ENCODE measurements at places on chromosomes 1 and 21.

DNA sequence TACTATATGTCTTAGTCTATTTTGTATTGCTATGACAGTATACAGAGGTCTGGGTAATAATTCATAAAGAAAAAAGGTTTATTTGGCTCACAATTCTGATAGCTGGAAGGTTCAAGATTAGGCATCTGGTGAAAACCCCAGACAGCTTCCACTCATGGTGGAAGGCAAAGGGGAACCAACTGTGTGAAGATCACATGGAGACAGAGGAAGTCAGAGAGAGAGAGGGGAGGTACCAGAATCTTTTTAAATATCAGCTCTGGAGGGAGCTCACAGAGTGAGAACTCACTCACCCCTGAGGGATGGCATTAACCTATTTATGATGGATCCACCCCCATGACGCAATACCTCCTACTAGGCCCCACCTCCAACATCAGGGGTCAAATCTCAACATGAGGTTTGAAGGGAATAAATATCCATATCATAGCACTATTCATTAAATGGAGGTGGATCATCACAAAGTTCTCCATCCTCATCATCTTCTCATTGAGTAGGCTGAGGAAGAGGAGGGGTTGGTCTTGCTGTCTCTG is 290.5 kb downstream of the DSCAM start:
- H3K27me3 ChIP-seq = no peaks in the 10 kb centered on the region
- H3K4me3 ChIP-seq = no peak overlapping the region
- DNase-seq = no peak
- no peak overlapping the region for H3K27ac ChIP-seq
- no peaks in the 10 kb centered on the region for H3K36me3 ChIP-seq

- H3K27me3 ChIP-seq = no peaks in the 10 kb centered on the region
- no peaks in the 10 kb centered on the region for H3K4me1 ChIP-seq
- no peak overlapping the region for H3K27ac ChIP-seq
- H3K36me3 ChIP-seq = no peaks in the 10 kb centered on the region
- DNase-seq = no peak
- no peak overlapping the region for H3K4me3 ChIP-seq
Measured at GRCh38 chr1:116794371-116794770, 40.1 kb downstream of the CD2 start.

DNA sequence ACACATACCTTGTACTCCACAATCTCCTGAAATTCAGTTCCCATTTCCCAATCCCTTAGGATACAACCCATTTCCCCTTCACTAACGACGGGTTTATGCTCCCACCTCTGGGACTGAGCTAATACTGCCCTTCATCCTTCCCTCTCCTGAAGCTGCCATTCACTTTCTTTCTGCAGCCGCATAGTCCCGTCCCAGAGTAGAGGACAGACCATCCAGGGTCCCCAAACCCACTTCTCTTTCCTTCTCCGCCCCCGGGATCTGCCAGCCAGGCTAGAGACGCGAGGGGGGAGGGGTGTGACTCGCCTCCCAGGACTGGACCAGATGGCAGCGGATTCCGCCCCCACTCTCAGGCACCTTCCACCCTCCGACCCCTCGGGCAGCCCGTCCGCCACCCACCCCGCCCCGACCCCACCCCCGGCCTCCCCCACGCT is 679 bp downstream of the ABL2 start:
- peak overlapping the region; percentile 87 for H3K4me3 ChIP-seq
- DNase-seq = no peak
- H3K4me1 ChIP-seq = peaks cover 12% of the 10 kb centered on the region
- H3K36me3 ChIP-seq = no peaks in the 10 kb centered on the region
- no peak overlapping the region for H3K27ac ChIP-seq

- H3K27me3 ChIP-seq = no peaks in the 10 kb centered on the region
- no peak overlapping the region for H3K4me3 ChIP-seq
- H3K4me1 ChIP-seq = no peaks in the 10 kb centered on the region
- no peaks in the 10 kb centered on the region for H3K36me3 ChIP-seq
Measured at GRCh38 chr1:212401042-212401441, 13.6 kb downstream of the PACC1 start.

- H3K27ac ChIP-seq = no peak overlapping the region
- peaks cover 8% of the 10 kb centered on the region for H3K4me1 ChIP-seq
- DNase-seq = no peak
Measured at GRCh38 chr1:231134624-231135023, 27.2 kb upstream of the TRIM67 start.

GRCh38 chr1:66438062-66438461 is 95.9 kb upstream of the SGIP1 start:
- DNase-seq = peak; percentile 2
- no peak overlapping the region for H3K4me3 ChIP-seq

DNA sequence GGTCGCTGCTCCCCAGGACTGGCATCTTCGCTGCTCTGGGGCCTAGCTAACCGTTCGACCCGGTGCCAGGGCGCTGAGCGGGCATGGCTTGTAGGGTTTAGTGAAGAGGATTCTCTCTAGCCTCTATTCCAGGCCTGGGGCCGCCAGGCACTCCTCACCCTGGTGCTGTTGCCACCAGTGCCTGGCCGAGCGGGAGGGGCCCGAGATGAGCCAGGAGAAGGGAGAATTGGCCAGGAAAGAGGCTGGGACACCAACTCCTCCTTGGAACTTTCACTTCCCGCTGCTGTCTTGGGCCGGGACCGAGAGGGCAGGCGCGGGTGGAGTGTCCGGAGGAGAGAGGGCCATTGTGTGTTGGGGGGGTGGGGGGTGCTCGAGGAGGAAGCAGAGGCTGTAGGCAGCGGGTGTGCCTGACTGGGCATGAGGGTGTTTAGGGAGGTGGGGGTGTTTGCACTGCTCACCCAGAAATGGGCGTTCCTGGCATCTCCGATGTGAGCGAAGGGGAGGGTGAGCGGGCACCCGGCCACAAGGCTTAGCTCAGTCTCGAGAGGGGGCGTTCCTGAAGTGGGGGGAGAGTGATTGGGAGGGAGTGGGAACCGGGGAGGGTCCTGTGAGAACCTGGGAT is 772 bp downstream of the ADAM15 start:
- peaks cover 16% of the 10 kb centered on the region for H3K4me1 ChIP-seq
- H3K27me3 ChIP-seq = no peaks in the 10 kb centered on the region
- peak; percentile 48 for DNase-seq
- peak overlapping the region; percentile 97 for H3K4me3 ChIP-seq
- H3K27ac ChIP-seq = peak overlapping the region; percentile 26
- no peaks in the 10 kb centered on the region for H3K36me3 ChIP-seq

DNA sequence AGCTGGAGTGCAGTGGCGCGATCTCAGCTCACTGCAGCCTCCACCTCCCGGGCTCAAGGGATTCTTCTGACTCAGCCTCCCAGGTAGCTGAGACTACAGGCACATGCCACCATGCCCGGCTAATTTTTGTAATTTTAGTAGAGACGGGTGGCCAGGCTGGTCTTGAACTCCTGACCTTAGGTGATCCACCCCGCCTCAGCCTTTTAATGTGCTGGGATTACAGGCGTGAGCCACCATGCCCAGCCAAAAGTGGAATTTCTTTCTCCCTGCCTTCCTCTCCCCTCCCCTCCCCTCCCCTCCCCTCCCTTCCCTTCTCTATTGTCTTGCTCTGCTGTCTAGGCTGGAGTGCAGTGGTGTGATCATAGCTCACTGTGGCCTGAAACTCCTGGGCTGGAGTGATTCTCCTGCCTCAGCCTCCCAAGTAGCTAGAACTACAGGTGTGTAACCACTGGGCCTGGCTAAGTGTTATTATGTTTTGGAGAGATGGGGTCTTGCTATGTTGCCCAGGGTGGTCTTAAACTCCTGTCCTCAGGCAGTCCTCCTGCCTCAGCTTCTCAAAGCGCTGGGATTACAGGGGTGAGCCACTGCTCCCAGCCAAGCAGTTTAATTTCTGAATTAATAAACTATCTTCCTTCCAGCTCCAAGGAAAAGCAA is 10.0 kb upstream of the MACF1 start:
- H3K4me3 ChIP-seq = no peak overlapping the region
- peaks cover 45% of the 10 kb centered on the region for H3K4me1 ChIP-seq
- DNase-seq = no peak
- H3K27me3 ChIP-seq = no peaks in the 10 kb centered on the region

- H3K4me3 ChIP-seq = no peak overlapping the region
- H3K27ac ChIP-seq = no peak overlapping the region
- no peak for DNase-seq
- H3K27me3 ChIP-seq = no peaks in the 10 kb centered on the region
Measured at GRCh38 chr1:206847337-206847834, 18.0 kb upstream of the IL20 start.

DNA sequence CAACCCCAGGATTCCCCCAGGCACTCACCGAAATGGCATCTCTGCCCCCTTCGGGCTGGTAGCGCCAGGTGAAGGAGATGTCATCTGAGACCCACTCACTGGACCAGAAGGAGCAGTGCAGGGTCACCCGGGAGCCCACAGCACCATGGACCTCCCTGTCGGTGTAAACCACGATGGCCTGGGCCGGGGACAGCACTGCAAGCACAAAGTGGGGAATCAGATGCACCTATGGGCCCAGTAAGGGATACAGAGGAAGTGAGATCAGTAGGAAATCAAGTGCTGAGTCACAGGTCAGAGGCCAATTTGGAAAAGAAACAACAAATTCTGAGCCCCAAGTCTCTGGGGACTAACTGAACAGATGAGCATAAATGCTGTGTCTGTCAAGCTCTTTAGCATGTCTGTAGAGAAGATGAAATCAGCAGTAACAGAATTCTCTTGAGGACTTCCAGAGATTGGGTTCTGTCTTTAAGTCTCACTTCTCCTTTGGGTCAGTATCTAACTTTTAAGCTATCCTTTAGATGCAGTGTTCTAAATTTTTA is 2.5 kb downstream of the MPZ start:
- DNase-seq = no peak
- H3K4me3 ChIP-seq = no peak overlapping the region
- no peak overlapping the region for H3K27ac ChIP-seq
